ENCODE measurements at places on chromosomes 3 and 15. TPM values are rescaled to one million over a fixed set of nuclear protein-coding genes. Genes with fewer than 3 reads are reported as not detected.

- DNase-seq: no peak
Measured at GRCh38 chr3:150635526-150635925, 32.4 kb downstream of the SELENOT start.

The DPPA4 gene
- not detected for total RNA-seq

The LRRN1 gene
- total RNA-seq: 0.11 TPM

The RAB6B gene
- 58.8 TPM for total RNA-seq

The VEPH1 gene
- total RNA-seq: 0.41 TPM

The IGF1R gene
- 26.3 TPM for total RNA-seq

GRCh38 chr15:26771168-26771567, 1.7 kb downstream of the GABRB3 start:
- DNase-seq: no peak

The ROPN1 gene
- total RNA-seq: not detected
